Stimulated activated CD4-positive, alpha-beta T cell treated with anti-CD3 and anti-CD28 coated beads, Interleukin-15, amount 100 ng/mL, for 48 hours (primary cell): ENCODE measurements at places on chromosomes 16 and 17.

DNA sequence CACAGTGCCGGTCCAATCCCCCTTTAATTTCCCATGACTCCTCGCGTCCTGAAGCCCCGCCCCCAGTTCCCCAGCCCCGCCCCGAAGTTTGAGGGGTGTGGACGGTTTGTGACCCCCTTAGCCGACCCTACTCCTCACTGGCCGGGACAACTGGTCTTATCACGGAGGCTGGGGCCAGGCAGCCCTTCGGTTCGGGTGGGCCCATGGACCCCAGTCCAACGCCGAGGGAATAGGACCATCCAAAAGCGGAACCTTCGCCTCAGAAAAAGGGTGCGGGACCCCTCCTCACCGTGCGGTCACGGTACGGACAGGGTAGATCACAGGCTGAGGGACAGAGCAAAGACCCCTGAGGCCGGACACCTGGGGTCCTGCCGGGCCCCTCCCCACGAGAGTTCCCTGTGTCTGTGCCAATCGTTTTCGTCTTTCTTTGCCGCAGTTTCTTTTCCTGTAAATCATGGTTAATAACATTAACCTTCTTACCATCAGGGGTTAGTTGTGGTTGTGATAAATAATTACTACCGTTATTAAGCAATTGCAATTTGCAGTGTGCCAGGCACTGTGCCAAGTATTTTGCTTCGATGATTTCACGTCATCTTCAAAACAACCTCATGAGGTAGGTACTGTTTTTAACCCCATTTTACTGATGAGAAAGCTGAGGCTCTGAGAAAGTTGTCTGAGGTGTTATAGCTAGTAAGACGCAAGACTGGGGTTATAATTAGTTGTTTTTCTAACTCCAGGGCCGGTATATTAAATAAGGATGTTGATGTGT lies 543 bp downstream of the TMUB2 start:
- peak; percentile 53 for DNase-seq

- no peak for DNase-seq
Measured at GRCh38 chr16:76474048-76474447, 196.8 kb downstream of the CNTNAP4 start.

DNA sequence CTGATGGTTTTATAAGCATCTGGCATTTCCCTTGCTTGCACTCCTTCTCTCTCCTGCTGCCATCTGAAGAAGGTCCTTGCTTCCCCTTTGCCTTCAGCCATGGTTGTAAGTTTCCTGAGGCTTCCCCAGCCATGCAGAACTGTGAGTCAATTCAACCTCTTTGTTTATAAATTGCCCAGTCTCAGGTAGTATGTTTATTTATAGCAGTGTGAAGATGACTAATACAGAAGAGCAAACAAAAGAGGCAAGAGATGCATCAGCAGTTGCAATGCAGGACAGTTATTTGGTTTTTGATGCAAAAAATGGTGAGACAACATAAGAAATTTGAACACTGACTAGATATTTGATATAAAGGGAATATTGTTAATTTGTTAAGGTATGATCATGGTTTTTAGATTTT lies 16.8 kb downstream of the TMEM100 start:
- DNase-seq = no peak

GRCh38 chr17:55664287-55664686 lies 58.4 kb downstream of the TMEM100 start:
- no peak for DNase-seq

GRCh38 chr16:68524069-68524820 lies 14.8 kb upstream of the ZFP90 start:
- no peak for DNase-seq

DNA sequence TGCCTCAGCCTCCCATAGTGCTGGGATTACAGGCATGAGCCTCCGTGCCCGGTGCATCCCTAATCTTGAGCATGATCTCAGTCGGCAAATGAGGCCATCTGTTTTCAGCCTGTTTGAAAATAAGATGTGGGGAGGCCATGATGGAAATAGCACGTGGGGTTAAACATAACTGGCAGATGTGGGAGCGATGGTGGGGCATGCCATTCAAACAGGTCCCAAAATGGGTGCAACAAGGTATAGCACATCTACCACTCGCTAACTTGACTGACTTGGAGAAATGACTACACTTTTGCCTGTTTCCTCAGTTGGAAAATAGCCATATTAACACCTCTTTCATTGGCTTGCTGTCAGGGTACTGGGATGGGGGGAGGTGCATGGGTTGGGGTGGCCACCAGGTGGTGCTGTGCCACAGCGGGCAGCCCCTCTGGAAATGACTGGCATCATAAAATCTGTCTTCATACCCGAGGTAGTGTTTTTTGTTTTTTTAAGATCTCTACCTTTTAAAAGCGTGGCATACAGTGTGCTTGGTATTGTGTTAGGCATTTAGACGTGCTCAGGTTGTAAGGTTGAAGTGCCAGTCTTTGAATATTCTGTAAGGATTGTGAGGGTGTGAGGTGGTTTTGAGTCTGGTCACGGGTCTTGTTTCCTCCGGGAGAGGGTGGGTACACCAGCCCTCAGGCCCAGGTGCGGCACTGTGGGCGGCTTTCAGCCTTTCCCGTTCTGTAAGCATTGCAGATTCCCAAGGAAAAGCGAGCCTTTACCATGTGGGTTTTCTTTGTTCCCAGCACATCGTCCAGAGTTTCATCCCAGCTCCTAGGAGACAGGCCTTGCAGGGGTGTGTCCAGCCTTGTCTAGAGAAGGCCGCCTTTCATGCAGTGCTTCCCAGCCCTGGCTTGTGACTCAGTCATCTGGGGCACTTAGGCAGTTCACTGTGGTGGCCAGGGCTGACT lies 2.9 kb upstream of the TTYH2 start:
- DNase-seq = peak; percentile 72
